ENCODE measurements at places on chromosomes 7 and 10.

DNA sequence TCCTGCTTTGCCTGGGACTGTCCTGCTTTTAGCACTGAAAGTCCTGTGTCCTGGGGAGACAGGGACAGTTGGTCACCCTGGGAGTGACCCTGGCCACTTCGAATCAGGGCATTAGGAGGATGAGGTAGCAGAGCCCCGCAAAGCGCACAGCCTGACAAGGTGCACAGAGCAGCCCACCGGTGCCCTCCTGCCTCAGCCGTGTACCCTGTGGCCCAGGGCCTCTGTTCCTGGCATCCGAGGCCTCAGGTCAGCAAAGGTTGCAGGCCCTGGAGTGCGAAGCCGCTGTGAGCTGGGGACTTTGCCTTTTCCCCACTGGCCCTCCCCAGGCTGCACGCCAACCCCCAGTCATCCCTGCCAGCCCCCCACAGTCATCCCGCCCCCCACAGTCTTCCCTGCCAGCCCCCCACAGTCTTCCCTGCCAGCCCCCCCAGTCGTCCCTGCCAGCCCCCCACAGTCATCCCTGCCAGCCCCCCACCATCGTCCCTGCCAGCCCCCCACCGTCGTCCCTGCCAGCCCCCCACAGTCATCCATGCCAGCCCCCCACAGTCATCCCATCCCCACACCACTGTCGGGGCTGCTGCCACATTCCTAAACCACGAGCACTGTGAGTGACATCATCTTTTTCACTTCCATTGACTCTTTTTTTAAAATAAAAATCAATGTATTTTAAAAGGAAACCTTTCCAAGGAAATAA, 91.8 kb downstream of the RGS10 start:
- no peak for DNase-seq

GRCh38 chr7:103116511-103116910, 32.4 kb downstream of the NAPEPLD start:
- DNase-seq: no peak

DNA sequence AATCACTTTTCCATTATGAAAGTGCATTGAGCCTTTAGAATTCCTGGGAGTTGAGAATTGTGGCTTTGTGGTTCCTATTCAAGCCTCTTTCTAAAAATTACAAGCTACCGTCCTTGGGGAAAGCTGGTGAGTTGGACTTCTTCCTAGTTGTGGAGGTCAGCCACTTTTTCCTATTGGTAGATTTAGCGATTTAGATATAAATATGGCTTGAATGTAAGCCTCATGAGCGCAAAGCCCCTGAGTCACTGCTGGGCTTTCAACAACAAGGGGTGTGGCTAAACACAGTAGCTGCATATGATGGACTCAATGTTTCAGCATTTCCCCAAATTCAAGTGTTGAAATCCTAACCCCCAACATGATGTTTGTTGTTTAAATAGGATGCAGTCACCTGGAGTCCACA, 150.0 kb upstream of the IGFBP3 start:
- DNase-seq: no peak

DNA sequence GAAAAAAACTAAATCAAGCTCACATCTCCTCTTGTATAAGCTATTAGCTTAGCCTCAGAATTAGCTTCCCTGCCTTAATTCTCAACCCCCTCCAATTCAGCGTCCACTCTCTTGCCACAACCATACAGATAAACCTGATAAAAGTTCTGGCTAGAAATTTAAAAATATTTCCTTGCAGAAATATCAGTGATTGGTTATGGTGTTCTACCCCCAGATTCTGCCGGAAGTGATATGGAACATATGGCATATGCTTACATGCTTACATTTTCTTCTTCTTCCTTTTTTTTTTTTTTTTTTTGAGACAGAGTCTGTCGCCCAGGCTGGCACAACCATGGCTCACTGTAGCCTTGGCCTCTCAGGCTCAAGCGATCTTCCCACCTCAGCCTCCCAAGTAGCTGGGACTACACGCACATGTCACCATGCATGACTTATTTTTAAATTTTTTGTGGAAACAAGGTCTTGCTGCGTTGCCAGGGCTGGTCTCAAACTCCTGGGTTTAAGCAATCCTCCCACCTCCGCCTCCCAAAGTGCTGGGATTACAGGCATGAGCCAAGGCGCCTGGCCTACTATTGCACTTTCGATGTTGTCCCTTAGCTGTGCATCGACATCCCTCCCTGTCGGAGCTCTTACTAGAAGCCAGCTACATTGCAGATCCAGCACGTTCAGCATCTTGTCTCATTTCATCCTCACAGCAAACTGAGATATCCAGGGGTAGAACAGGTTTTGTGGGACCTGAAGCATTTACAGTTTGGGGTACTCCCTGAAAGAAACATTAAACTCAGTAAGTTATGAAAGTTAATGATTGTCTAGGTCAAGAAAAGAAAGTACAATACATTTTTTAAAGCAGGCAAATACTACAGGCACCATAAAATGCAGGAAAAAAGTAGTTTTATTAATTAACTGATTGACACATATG, 205.6 kb upstream of the TCF7L2 start:
- no peak for DNase-seq

- no peak for DNase-seq
Observed at GRCh38 chr7:78165454-78165853, 366.9 kb downstream of the PHTF2 start.

- DNase-seq: no peak
Observed at GRCh38 chr10:7662522-7662921, 4.2 kb downstream of the ITIH5 start.

- DNase-seq: no peak
Observed at GRCh38 chr7:36929791-36930190, 205.5 kb upstream of the AOAH start.

GRCh38 chr10:127905848-127906261, 1.0 kb upstream of the PTPRE start:
- no peak for DNase-seq

GRCh38 chr7:27141923-27142579, 1.4 kb downstream of the HOXA5 start:
- no peak for DNase-seq

GRCh38 chr10:856416-857157, 74.9 kb downstream of the LARP4B start:
- DNase-seq: no peak

- no peak for DNase-seq
Observed at GRCh38 chr7:45586542-45587520, 12.7 kb downstream of the ADCY1 start.

GRCh38 chr10:128268015-128268722, 141.9 kb upstream of the MKI67 start:
- peak; percentile 29 for DNase-seq

GRCh38 chr7:28853834-28854749, 104.0 kb downstream of the TRIL start:
- DNase-seq: peak; percentile 85

GRCh38 chr10:52318136-52318701, 4.1 kb downstream of the DKK1 start:
- no peak for DNase-seq

DNA sequence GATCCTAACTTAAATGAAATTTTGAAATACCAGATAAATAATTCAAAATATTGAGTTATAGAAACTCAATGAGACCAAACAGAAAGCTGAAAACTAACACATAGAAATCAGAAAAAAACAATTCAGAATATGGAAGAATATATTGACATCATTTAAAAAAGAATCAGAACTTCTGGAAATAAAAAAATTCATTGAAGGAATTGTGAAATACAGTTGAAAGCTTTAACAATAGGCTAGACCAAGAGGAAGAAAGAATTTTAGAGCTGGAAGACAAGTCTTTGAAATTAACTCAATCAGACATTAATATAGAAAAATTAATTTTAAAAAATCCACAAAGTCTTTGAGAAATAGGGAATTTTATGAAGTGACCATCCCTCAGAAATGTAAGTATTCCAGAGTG, 36.8 kb upstream of the AKR1C1 start:
- DNase-seq: no peak

DNA sequence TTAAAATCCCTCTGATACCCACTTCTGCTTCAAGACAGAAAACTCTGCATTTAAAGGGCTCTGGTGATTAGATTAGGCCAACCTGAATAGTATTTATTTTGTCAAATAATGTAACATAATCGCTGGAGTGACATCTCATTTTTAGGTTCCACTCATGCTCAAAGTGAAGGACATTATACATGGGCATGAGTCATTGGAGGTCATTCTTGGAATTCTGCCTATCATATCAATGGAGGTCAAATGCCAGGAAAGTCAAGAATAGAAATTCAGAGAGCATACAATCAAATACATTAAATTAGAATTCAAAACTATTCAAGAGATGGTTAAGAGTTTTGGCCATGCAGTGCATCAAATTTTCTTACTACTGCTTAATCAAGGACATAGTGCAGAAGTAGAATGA, 50.8 kb upstream of the PRSS1 start:
- no peak for DNase-seq

GRCh38 chr10:126565441-126565840, 105.1 kb downstream of the C10orf90 start:
- no peak for DNase-seq

DNA sequence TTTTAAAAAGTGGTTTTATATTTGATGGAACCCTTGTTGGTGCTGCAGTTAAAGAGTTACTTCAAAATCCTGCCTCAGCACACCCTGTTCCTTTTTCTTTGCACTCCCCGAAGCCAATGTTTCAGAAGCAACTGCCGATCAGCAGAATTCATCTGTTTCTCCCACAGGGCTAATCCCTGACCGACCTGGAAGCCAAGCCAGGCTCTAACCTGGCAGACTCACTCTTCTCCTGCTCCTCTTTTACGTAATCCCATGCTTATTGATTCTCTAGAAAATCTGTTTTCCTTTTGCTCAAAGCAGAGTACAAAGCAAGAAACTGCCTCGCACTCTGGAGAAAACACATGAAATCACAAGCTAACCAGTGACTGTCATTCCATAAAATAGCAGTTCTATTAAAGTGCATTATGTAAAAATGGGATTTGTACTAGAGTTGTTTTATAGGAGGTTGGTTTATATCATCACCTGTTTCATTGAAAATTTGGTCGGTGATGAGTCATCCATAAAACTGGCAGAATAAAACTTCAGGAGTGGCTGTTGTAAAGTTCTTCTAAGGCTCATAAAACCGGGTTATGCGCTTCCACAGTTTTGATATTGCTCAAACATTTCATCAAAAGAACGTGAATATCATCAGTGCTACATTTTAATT, 99.9 kb downstream of the CNTNAP2 start:
- DNase-seq: no peak

- no peak for DNase-seq
Observed at GRCh38 chr7:33421429-33421828, 292.1 kb downstream of the BBS9 start.

- no peak for DNase-seq
Observed at GRCh38 chr10:128571745-128572144, 445.5 kb upstream of the MKI67 start.

- no peak for DNase-seq
Observed at GRCh38 chr7:154912871-154913637, 89.9 kb downstream of the PAXIP1 start.

DNA sequence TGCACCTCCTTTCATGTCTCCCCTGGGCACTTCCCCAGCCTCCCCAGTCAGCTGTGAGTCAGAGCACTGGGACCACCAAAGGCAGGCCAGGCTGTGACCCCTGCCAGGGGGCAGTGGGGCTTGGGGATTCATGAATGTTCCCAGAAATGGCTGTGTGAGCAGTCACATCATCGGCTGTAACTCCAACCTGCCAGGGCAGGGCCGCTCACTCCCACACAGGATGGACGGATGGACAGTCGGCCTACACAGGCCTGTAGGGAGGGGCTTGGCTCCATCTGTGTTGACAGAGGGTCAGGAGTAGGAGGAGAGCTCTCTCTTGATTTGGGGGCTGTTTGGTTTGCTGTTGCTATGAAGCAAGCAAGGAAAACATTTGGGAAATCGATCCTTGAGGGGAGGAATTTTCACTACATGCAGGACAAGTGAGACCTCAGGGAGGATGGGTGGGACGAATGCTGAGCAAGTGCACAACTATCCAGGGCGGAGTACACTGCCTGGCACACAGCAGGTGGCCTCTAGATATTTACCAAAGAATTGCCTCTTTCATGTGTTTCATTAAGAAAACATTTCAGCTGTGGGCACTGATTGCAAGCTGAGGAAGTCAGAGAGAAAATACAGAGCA, 2.9 kb upstream of the IGFBP1 start:
- no peak for DNase-seq

- DNase-seq: no peak
Observed at GRCh38 chr7:101240226-101241014, 2.8 kb upstream of the CLDN15 start.

DNA sequence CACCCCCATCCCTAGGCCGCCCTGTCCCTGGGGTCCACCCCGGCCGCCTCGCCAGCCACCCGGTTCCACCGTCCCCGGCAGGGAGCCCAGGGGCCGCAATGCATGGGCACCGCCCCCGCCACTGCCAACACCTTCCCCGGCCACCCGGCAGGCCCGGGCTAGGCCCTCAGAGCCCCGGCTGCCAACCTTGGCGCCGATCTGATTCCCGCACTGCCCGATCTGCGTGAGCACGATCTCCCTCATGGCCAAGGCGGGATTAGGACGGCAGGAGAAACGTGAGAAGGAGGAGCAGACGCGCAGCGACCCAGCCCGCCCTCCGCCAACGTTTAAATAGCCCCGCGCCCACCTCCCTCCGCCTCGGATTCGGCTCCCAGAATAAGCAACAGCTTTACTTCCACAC, at the start of gene TUBB8:
TUBB8 (minus strand) TSS at position 301 of the 400 bp plus-strand sequence; CDS start at position 243, 58 bp downstream.
- DNase-seq: no peak

DNA sequence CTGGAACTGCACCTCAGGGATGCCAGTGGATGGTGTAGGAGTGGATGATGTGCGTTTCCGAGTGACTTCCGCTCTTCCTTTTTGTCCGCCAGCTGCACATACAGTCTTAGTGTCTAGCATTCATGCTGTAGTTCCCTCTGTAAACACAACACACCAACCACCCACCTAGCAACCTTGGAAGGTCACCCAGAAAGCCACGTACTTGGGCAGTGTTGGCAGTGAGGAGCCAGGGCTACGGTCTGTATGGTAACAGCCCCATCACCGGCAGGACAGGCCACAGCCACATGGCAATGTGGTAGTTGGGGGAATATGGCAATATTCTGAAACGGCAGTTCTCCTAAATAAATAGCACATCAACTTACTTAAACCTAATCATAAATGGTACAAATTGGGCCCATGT, 613.5 kb upstream of the MGMT start:
- no peak for DNase-seq

- DNase-seq: no peak
Observed at GRCh38 chr7:104967088-104967487, 46.9 kb upstream of the KMT2E start.

All from heart right ventricle (tissue), 16 donors.